ENCODE measurements at places on chromosomes 7 and 10.
A peak's percentile ranks its signal among the peaks of the same experiment; 100 is the strongest.

DNA sequence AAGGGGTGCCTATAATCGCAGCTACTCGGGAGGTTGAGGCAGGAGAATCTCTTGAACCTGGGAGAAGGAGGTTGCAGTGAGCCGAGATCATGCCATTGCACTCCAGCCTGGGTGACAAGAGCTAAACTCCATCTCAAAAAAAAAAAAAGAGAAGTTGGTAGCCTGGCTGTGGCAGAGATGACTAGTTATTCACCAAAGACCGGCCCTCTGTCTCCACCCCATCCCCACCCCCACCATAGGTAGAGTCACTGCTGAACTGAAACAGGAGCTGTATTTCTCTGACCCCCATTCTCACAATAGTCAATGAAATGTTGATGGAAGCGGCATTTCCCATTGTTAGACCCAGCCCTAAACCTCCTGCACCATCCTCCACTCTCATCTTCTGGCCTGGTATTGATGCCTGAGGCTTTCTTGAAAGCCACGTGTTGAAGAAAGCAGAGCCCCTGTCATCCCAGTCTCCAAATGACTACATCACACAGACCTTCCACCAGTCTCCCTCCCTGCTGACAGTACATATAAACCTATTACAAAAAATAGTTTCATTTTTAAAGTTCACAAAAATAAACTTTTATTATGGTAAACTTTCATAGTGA, 9.4 kb upstream of the PIK3CG start:
- DNase-seq = no peak

DNA sequence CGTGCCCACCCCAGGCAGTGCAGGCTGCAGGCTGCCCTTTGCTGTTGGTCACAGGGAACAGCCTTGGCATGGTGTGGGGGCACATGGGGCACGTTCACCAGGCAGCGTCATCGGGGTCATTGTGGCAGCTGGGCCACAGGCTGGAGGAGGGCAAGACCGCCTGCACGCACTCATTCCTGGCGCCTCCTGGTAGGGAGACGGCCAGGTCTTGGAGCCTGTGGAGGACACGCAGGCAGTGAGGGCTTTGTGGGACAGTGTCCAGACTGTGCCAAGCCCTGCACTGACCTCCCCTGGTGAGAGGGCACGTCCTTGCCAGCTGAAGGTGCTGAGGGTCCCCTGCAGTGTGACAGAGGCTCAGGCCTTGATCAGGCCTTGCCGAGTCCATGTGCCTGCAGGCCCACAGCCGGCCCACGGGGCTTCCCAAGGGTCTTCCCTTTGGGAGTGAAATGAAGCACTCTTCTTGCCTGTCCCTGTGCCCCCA, 76.4 kb downstream of the NKX6-2 start:
- DNase-seq = no peak

DNA sequence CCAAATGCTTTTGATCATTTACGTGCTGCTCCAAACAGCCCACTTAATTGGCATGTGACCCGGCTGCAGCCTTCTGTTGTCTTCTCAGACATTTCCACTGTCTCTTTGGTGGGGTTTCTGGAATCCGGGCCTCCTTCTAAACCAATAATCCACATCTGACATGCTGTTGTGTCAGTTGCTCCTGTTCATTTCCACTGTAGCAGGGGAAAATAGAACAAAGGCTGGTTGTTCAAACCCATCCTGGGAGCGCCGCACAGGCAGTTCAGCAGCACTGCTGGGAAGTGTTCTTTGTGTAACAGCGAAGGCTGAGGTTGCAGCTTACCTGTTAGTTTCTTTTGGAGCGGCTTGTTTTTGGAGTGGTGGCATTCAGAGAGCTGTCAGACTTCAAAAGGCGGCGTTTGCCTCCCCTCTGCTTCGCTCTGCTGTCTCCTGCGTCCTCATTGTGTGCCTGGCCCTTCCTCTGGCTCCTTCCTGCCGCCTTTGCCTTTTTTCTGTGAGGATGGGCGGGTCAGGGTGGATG, 149.4 kb downstream of the SNX10 start:
- DNase-seq = no peak

GRCh38 chr7:133021196-133021595, 60.7 kb downstream of the CHCHD3 start:
- DNase-seq = no peak

GRCh38 chr10:75919913-75920312, 488.5 kb downstream of the LRMDA start:
- DNase-seq = no peak

DNA sequence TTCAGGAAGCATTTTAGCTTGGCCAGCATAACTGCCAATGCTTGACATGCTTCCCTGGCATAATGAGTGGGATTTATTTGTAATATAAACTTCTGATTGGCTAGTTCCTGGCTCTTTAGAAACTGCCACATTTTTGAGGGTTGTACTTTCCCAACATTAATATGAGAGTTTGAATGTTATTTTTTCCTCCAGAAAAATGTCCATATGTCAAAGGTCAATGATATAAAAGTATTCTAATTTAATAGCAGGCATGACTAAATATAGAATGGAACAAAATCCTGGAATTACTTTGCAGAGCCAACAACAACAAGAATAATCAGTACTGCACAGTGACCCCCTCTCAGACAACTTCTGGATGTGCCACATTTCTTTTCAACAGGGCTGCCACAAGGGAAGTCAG, 352.6 kb downstream of the PRPF18 start:
- no peak for DNase-seq

DNA sequence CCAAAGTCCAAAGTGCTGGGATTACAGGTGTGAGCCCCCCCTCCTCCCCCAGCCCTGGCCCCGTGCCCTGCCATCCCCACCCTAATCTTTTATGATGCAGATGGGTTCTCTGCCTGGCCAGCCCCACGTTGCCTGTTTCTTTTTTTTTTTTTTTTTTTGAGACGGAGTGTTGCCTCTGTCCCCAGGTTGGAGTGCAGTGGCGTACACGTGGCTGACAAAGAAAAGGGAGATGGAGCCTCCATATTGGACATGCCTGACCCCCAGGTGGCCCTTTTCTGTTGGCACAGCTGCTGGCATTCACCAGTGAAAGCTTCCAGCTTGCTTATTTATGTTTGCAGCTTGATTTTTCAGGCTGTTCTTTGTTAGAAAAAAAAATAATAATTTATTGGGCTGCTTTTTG, 235.3 kb downstream of the CCDC3 start:
- DNase-seq = no peak

DNA sequence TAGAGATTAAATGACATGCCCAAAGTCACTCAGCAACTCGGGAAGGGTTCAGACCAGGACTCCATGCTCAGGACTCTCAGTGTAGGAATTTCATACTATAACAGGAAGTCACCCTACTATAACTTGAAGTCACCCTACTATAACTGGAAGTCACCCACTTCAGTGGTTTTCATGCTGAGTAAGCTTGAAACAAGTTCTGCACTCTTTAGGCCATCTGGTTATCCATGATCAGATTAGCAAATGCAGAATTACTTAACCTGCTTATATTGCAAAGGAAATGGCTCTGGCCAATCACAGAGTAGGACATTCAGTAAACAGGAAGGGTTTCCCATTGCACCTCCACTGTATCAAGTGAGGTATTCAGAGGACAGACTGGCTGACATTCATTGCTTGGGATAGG, 1240.4 kb downstream of the GATA3 start:
- DNase-seq = no peak

DNA sequence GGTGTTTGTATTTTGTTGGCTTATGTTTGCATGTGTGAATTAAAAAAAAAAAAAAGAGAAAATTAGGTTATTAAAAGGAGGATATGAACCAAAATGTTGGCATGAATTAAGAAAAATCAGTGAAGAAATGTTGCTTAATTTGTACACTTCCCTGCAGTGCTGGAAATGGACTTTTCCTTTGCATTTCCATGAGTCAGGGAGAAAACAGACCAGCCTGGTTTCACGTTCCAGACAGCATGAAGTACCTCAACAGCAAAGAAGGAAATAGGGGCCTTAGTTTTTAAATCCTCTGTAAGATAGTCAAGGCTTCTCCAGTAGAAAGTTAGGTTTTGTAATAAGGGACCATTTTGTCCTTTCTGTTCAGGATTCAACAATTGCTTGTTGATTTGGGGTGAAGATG, 159.7 kb downstream of the CELF2 start:
- no peak for DNase-seq

DNA sequence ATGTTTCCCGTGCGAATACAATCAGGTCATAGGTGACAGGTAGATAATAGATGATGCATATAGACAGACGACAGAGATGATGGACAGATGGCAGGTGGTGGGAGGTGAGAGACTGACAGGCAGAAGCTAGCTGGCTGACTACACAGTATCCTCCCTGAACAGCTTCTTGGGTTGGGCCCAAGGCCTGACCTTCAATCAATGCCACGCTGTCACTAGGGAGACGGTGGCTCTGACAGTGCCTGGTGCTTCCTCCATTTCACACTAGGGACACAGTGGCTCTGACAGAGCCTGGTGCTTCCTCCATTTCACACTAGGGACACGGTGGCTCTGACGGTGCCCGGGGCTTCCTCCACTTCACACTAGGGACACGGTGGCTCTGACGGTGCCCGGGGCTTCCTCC, 200.1 kb downstream of the DIP2C start:
- no peak for DNase-seq

DNA sequence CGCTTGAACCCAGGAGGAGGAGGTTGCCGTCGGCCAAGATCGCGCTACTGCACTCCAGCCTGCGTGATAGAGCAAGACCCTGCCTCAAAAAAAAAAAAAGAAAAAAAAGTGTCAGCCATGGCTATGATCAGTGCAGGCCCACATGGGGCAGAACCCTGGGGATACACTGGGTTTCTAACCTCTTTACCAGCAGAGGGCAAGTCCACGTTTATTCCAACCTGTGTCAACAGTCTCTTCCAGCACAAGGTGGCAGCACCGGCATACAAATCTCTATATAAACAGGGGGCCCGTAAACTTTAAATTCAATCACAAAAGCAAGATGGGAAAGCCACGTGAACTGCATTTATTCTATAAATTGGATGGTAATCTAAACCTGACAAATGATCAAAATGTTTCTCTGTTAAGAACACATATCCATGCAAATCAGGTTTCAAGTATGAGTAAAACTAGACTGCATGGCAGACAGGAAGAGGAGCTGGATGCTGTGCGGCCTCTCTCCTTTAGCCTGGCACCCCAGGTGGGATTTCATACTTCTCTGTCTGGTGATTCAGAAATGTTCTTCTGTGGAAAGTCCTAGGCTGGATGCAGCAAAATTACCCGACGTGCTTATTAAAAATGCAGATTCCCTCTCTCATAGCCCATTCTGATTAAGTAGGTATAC, 60.0 kb upstream of the STEAP1B start:
- DNase-seq = peak; percentile 34

- DNase-seq = peak; percentile 31
These were observed 589 bp downstream of the LDB1 start for GRCh38 chr10:102119417-102120141.
